K562 (cell line): ENCODE measurements at places on chromosomes 16 and 17.

- DNase-seq: no peak
Measured at GRCh38 chr17:9237053-9237410, 215.7 kb downstream of the NTN1 start.

DNA sequence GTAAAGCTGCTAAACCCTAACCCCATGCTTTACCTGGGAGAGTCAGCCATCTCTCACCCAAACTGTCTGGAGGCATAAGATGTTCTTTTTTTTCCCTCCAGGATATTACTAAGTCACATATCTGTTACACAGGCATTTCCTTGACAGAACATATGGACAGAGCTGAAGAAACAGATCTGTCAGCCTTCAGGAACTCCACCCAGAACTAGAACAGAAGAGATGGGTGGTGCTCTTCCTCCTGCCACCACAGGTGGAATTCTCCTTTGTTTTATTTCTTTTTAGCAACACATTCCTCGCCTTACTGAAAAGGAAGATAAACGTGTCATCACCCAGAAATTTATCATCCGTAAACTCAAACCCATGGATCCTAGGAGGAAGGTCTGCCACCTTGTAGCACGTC, 8.8 kb downstream of the MYCBPAP start:
- no peak for DNase-seq

DNA sequence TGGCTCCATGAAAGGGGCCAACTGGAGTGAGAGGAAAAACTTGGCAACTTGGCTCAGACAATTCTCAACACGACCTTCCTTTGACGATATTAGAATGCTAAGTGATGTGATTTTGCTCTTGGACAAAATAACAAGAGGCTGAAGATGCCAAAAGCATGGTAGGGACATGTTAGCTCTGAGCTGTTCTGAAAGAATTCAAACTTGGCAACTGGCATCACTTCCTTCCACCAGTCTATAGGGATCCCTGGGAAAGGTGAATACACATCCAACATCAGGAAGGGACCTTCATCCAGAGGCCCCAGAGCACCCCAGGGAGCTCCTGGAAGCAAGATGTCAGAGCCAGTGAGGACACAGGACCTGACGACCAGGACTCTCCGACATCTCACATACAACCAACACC, 4.3 kb downstream of the KRT37 start:
- DNase-seq: no peak

GRCh38 chr17:35660902-35661301, 70.5 kb upstream of the RASL10B start:
- DNase-seq: no peak

DNA sequence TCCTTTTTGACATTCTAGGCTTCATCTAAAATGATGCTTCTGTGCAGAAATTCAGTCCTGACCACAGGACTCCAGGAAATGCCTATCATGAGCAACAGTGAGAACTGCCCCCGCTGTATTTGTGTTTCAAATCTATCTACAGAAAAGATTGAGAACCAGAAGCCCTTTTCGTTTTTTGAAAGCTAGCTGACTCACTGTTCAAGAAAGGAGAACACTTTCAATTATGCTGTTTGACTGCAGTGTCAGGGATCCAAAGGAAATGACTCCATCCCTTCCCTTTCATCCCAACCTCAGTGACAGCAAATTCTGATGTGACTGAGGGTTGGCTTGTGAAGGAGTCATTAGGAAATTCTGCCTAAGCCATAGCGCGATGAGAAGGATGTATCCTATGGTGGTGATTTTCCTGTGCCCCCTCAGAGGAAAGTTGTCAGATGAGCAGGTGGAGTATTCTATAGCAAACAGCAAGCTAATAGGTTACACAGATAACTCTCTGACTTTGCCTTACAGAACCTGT, 622.3 kb downstream of the TMEM114 start:
- no peak for DNase-seq

DNA sequence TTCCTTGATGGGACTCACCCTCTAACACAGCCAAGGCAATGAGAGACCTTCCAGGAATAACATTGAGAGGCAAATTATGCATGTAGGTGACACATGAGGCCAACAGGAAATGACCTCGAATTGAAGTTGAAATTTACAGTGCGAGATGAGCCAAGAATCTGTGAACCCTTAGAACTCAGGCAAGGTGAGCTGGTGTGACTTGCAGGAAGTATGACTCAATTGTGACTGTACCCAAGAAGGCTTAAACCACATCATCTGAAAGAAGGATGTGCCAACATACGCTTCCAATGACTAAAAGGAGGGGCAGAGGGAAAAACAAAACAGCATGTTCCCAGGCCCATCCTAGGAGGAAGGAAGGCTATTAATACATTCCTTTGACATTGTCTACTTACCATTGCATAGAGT, 44.8 kb downstream of the PITPNC1 start:
- DNase-seq: no peak

- no peak for DNase-seq
Measured at GRCh38 chr16:13158427-13158826, 257.0 kb downstream of the SHISA9 start.

GRCh38 chr17:67441052-67441895, 64.2 kb downstream of the PITPNC1 start:
- no peak for DNase-seq

GRCh38 chr16:27759301-27759871, 209.4 kb downstream of the KATNIP start:
- no peak for DNase-seq

DNA sequence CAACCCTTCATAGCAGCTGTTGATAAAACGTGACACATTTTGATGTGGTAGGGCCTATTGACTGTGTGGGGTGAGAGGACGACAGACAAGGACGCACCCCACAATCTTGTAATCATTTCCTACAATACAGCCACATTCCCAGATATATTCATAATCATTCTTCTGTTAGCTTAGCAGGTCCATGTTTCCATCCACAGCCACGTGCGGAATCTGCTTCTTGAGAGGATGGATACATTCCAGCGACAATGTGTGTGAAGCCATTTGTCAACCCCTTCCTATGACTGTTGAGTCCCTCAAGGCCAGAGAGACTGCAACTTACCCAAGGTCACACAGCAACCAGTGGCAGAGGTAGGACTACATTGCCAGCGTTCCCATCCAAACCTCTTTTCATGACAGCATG, 8.7 kb upstream of the COPS3 start:
- no peak for DNase-seq

DNA sequence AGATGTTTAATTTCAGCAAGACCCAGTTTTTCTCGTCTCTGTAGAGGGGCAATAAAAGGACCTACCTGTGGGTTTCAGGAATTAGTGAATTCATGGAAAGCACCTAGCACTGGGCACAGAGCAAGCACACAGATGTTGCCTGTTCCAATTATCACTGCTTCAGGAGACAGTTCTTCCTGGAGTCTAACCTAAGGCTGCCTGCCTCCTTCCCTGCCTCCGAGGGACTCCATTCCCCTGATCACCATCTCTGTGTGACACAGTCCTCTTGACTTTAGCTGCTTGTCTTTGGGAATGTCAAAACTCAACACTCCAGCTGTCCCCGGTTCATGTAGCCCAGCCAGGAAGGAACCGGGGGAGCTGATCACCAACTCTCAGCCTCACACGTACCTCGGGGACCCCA, 474.9 kb downstream of the SLC39A11 start:
- DNase-seq: no peak

GRCh38 chr17:2136241-2136640, 81.3 kb downstream of the HIC1 start:
- DNase-seq: no peak

GRCh38 chr17:63622574-63623390, 565 bp downstream of the MAP3K3 start:
- peak; percentile 72 for DNase-seq

- no peak for DNase-seq
Measured at GRCh38 chr17:77664097-77664729, 294.3 kb upstream of the TNRC6C start.

DNA sequence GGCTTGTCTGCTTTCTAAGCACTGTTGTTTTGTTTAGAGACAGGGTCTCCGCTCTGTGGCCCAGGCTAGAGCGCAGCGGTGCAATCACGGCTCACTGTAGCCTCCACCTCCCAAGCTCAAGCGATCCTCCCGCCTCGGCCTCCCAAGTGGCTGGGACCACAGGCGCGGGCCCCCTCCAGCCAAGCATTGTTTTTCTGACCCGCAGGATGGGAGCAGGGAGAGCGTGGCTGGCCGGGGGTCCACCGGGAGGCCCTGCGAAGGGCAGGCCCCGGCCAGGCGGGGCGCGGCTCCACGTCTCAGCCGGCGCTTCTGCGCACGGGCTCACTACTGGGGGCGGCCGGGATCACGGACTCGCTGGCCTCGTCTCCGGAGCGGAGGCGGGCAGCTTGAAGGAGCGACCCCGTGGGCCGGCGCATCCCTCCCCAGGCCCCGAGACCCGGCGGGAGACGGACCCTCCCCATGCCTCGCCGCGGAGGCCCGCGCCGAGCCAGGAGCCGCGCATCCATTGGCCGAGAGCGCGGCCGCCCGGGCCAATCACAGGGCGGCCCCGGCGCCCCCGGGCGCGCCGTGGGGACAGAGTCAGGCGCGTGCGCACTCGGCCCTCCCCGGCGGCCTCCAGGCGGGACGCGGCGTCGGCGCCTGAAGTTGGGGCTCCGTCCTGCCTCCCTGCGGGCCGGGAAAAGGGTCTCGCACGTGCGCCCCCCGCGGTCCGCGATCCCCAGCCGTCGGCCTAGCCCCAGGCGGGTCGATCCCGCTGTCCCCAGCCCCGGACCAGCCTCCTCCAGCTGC, 24.9 kb downstream of the ACTG1 start:
- peak; percentile 96 for DNase-seq

GRCh38 chr17:17917394-17917793, 54.8 kb downstream of the TOM1L2 start:
- DNase-seq: no peak

- DNase-seq: no peak
Measured at GRCh38 chr17:73342050-73342522, 30.3 kb upstream of the CDC42EP4 start.

- DNase-seq: no peak
Measured at GRCh38 chr17:68701046-68701445, 99.9 kb upstream of the FAM20A start.

GRCh38 chr16:84054271-84054670, 11.7 kb upstream of the SLC38A8 start:
- DNase-seq: no peak

- DNase-seq: no peak
Measured at GRCh38 chr16:19700319-19700781, 17.7 kb downstream of the KNOP1 start.

GRCh38 chr16:89119166-89119621, 25.5 kb downstream of the ACSF3 start:
- DNase-seq: no peak

GRCh38 chr17:82358465-82359350, at the start of gene TEX19:
Gene TEX19 (plus strand): TSS chr17:82359247. CDS start chr17:82362151, 2,904 bp downstream.
- peak; percentile 73 for DNase-seq

DNA sequence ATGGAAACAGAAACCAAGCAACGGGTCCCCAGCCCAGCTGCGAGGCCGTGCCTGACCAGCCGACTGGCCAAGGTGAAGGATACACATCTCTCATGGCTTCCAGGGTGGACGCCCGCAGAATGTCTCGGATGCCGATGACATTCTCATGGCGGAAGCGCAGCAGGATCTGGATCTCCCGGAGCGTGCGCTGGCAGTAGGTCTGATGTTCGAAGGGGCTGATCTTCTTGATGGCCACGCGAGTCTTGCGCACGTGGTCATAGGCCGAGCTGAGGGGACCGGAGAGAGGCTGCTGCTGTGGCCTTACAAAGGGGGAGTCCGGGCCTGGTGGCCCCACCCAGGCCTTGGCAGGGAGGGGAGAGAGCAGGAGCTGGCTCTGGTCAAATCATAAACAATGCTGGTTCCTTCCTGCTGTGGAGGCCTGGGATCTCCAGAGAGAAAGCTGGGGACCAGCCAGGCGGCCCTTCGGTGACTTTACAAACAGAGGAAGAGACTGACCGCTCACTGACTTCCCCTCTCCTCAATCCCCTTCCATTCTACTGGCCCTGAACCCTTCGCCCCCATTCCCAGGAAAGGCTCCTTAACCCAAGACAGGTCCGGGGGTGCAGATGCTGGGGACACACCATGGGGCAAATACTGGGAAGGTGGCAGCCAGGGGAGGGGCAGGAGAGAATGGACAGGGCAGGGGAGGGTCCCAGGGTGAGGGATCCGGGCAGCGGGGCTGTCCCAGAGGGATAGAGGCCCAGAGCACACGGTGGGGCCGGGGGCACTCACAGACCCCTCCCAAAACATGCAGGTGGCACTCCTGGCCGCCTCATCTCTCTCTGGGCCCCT, 1.1 kb downstream of the MAPK3 start:
- no peak for DNase-seq

- no peak for DNase-seq
Measured at GRCh38 chr16:276426-277077, 808 bp upstream of the RGS11 start.

DNA sequence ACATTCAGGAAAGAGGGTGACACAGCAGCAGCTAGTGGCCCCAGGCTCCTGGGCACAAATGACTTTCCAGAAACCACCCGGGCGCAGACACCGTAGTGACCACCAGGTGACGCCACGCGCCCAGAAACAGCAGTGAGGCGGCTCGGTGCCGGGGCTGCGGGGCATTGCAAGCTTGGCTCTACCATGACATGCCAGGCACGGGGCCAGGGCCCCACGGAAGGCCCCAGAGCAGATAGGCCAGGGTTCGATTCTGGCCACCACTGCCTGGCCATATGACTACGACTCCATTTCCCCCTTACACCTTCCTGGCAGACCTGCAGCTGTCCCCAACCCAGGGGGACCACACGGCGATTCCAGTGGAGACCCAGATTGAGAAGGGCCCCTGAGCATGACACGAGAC, 6.7 kb downstream of the RHBDF1 start:
- peak; percentile 84 for DNase-seq

DNA sequence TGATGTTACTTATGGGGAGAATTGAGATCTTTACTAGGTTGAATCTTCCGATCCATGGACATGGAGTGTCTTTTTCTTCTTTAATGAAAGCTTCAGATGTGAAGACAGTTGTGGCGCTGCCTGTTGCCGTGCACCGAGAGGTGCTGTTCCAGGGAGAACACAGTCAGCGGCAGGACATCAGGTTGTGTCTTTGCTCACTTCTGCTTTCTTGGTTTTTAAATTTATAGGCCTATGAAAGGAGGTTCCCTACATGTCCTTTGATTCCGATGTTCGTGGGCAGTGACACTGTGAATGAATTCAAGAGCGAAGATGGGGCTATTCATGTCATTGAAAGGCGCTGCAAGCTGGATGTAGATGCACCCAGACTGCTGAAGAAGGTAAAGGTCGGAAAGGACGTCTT, 49.8 kb downstream of the SEC14L1 start:
- no peak for DNase-seq

GRCh38 chr16:832652-833336, 32.3 kb upstream of the GNG13 start:
- no peak for DNase-seq

DNA sequence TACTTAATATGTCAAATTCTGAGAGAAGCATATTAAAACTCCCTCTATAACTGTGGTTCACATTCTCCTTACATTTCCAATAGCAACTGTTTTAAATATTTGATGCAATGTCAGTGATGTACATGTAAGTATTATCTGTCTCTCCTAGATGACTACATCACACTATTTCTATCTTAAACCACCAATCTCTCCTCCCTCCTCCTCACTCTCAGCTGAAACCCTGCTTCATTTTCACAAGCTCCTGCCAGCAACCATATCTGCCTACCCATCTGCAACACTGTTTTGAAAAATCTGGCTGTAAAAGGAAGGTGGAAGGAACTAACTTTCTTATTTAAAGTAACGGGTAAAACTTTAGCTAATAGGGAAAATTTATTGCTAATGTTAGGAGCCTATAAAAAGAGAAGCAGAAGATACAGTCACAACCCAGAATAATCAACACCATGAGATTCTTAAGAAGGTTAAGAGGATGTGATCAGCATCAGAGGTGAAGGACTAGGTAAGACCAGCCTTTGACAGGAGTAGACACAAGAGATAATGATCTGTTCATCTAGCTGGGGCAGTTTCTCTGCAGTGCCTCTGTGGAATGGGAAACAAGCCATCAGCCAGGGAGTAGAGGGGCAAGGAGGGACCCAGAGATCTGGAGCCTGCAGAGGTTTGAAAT, 31.0 kb downstream of the MYH10 start:
- no peak for DNase-seq
